Skeletal muscle cell (primary cell): ENCODE measurements at places on chromosomes 2 and 18.

DNA sequence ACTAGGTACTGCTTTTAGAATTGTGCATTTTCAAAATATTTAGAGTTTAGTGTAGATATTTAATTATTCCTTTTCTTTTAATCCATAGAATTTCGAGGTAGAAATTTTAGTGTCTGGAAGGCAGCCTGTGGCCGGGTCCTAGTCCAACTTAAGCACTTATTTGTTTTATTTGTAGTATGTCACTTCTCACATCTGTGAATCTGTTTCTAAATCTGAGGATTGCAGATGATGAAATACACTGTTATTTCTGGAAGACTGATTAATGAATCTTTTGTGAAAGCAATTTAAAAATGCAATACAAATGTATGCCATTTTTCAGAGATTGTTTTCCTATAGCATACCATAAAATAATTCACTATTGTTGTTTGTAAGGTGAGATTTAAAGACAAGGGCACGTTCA lies 483.9 kb upstream of the TRIB2 start:
- no peak for DNase-seq

- DNase-seq: no peak
Observed at GRCh38 chr2:1975060-1975459, 230.7 kb upstream of the PXDN start.

DNA sequence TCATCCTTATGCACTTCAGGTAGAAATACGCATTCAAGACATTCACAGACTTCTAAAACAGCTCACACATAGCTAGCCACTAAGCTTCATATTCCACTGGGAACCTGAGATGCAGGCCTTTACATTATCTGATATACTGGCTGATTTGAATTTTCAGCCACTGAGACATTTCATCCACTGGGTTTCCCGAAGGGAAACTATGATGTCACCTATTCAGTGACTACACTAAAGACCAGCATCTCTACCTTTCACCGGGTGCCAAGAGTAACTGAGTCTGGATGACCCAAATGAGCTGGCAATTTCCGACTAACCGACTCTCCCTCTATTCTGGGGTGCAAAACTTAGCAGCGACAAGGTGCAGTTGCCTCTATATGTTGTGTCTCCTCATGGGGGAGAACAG lies 31.8 kb upstream of the SP140L start:
- DNase-seq: no peak

GRCh38 chr2:27320958-27321543 lies 1.8 kb downstream of the MPV17 start:
- peak; percentile 99 for DNase-seq

GRCh38 chr2:191412353-191412752 lies 167.1 kb downstream of the MYO1B start:
- DNase-seq: no peak
